ENCODE measurements at places on chromosomes 1 and 21.

- no peak for DNase-seq
These were observed 621.4 kb downstream of the KIF26B start for GRCh38 chr1:245776139-245776538.

DNA sequence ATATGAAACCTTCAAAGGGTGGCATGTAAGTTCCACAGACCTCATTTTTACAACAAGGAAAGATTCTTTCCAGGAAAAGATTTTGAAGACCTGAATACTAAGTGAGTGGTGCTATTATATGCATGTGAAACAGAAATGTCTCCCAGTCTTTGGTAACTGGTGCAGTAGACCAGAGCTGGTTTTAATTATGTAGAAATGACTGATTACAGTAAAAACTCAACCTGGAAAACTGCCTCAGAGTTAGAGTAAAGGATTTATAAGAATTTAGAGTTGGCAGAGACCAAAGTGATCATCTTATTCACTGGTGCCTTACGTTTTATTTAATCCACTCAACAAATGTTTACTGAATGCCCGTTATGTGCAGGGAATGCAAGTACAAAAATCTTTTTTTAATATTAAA, 30.2 kb upstream of the LRRC8D start:
- DNase-seq: no peak

DNA sequence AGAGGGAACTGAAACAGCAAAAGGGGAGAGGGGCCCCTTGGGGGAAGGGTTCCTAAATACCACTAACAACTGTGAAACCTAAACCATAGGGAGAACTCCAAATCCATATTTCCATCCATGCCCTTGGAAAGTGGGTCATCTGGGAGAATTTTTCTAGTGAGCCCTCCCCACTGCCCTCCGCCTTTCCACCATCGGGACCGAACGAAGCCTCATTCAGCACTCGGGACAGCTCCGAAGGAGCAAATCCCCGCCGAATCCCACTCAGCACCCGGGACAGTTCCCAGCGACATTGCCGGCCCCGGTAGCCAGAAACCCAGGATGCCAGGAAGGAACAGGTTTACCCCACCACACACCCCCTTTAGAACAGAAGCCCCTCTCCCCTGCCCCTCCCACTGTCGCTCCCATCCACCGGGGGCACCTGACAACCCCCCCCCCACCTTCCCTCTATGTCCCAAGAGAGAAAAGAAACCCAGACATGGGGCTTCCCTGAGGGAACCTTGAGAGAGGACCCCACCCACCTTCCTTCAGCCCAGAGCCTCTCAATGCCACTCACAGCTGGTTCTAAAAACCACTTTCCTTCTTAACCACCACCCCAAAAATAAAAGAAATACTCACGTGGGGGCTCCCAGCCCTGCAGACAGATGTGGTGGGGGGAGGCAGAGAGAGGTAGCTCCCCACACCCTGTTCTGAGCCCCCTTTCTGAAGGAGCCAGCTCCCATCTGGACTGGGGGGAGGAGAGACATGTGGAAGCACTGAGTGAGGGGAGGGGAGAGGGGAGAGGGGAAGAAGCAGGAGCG, 4.5 kb downstream of the DLGAP3 start:
- no peak for DNase-seq

GRCh38 chr1:20947409-20947808, 160.3 kb upstream of the HP1BP3 start:
- DNase-seq: no peak

DNA sequence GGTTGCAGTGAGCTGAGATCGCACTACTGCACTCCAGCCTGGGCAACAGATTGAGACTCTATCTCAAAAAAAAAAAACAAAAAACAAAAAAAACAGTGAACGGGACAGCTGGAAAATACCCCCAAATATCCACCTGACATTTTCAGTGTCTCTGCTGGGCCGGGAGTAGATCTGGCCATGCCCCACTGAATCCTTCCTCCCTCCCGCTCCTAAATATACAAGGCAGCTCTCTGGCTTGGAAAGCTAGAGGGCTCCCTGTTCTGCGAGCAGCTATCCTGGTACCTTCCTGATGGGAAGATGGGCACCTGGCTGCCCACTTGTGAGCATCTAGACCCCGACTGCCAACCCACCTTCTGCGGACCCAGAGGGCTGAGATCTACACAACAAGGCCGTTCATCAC, 21.4 kb downstream of the SPSB1 start:
- DNase-seq: no peak

- DNase-seq: no peak
These were observed 35.6 kb downstream of the MSTO1 start for GRCh38 chr1:155645648-155646047.

GRCh38 chr1:22139817-22140216, 3.1 kb downstream of the WNT4 start:
- no peak for DNase-seq

DNA sequence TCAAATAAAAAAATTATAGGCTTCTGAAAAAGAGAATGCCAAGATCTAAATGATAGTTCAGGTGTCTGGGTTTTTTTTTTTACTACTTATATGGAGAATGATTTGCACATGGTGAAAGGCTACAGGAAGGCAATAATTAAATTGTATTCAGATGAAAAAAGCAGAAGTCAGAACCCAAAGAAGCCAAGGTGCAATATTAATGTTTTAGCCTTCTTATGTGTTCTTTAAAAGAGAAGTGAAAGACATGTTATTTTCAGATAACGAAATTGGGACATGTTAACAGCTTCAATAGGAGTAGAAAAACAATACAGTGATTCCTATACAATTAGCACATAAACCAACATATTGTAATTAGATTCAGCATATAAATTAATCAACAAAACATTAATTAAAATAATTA, 452.9 kb upstream of the PRMT6 start:
- DNase-seq: no peak

- DNase-seq: no peak
These were observed at the start of gene TMEM240 for GRCh38 chr1:1540090-1540817. Gene TMEM240, minus strand, starts transcription at chr1:1540624. Its CDS starts 278 bp downstream, at chr1:1540346.

DNA sequence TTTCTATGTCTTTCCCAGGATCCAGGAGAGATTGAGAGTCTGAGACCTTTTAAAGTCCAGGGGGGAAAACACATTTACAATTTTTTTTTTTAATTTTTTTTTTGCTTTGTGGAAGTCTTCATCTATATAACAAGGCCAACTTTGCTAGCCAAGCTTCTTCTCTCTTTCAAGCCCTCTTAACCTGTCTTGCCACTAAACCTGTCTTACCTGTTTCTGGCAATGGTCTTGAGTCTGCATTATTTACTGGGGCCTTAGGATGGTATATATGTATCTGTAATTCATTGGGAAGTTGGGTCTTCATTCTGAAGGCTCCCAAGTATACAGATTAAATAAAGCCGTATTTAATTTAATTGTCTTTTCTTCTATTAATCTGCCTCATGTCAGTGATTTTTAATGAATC, 750.9 kb upstream of the B3GALT2 start:
- no peak for DNase-seq

DNA sequence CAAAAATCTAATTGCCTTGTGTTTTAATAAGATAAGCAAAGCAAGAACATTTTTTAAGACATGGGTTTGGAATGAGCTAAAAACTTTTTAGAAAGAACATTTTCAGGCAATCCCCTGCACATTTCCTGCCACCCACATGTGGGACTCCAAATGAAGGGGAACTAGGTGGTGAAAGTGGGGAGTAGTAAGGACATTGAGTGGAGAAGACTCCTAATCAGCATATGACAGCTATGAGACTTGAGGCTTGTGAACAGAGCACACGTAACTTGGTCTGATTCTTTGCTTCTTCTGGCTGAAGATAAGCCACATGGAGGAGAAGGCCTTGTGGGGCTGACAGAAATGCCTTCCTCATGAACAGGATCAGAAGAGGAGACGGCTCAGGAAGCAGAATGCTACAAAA, 50.3 kb downstream of the FCER1A start:
- no peak for DNase-seq

DNA sequence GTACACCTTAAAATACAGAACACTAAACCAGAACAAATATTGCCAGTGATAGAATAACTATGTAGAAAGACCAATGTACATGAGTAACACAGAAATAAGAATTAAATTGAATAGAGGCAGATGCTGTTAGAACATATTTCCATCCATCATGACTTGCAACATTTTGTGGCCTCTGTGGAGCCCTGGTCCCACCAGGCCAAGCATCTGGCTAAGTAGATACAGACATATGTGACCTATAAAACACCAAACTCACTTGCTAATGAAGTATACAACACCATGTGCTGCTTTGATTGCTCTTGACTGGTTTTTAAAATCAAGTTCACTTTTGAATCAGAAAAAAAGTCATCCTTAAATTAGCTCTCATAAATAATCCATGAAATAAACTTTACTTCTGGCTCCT, 20.5 kb downstream of the SLC19A2 start:
- no peak for DNase-seq

GRCh38 chr1:166119471-166119965, 47.3 kb downstream of the FAM78B start:
- no peak for DNase-seq

DNA sequence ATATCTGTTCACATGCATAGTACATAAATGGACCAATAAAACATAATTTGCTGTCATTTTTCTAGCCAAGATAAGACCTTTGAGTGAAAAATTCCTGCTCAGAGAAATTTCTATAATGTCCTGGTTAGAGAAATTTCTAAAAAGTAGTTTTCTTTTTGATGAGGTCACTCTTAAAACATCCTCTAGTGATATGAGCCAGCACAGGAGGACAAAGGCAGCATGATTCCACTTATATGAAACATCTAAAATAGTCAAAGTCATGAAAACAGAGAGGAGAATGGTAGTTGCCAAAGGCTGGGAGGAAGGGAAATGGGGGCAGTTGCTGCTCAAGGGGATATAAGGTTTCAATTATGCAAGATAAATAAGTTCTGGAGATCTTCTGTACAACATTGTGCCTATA, 239.4 kb downstream of the BACH1 start:
- DNase-seq: no peak

- DNase-seq: no peak
These were observed 68.5 kb upstream of the ADAM30 start for GRCh38 chr1:119964673-119965363.

DNA sequence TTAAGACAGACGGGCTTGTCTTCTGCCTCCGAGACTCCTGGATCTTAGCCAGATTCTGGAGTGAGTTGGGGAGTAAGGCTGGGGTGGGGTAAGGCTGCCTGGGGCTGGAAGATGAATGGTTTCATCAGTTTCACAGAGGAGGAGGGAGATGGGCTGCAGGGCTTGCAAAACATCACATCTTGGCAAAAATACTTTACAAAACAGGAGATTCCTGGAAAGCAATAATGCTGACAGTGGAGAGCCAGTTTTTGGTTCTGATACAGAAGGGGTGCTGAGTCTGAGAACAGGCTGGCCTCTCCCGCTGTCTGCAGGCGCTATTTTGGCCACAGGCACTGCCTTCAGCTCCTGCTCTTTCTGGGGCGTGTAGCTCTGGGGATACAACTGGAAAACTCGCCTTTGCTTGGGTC, 83.4 kb upstream of the KCNE2 start:
- DNase-seq: no peak

DNA sequence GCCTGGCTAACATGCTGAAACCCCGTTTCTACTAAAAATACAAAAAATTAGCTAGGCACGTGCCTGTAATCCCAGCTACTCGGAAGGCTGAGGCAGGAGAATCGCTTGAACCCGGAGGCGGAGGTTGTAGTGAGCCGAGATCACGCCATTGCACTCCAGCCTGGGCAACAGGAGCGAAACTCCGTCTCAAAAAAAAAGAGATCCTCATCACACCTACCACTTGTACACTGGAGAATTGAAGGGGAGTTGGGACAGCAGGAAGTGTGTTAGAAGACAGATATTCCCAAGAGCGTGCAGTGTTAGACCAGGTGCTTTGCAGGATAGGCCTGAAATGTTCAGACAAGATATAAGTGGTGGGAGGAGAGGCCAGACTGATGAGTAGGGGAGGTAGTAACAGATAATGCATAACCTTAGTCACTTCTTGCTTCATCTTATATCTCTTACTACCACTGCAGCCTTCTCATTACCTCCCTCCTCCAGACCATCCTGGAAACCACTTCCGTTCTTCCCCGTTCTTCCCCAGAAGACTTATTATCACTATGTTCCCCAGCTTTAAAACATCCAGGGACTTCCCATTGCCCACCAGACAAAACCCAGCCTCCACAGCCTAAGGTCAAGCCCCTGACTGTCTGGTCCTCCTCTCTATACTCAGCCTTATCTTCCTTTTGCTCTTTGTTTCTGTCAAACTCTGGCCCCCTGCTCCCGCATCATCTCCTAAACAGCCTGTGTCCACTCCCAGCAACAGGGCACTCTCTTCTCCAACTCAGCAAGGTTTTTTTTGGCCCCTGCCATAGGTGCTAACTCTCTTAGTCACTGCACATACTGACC, 21.3 kb downstream of the FAM20B start:
- DNase-seq: no peak

DNA sequence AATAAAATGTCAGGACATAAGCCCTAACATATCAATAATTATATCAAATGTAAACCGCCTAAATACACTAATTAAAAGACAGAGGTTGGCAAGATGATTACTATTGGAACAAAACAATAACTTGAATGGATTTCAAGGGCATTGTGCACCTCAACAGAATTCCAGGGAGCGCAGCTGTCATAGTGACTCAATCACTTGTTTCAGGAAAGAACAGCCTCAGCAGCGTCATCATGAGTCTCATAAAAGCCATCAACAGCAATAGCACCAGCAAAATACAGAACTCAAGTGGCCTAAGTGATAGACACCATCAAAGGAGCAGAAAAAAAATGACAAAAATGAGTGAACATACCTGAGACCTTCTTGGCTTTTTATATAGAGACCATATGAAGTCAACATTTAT, 632.7 kb upstream of the NR5A2 start:
- no peak for DNase-seq

DNA sequence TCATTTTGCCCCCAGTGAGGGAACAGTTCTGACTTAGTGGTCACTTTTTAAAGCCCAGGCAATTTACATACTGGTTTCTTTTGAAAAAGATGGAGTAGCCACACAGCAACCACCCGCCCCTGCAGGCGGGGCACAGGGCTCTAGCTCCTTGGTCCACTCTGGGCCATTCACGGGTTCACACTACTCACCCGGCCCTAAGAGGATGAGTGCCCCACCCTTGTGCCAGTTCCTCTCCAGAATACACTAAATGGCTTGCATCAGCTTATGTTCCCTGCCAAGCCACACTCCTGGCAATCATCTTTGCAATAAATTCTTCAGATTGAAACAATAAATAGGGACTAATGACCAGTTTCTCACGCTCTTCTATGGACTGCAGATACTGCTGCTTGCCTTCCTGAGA, 15.7 kb upstream of the ATP13A2 start:
- DNase-seq: no peak

- DNase-seq: no peak
These were observed 1.2 kb downstream of the GART start for GRCh38 chr21:33540711-33541104.

- DNase-seq: no peak
These were observed 612.9 kb upstream of the USP24 start for GRCh38 chr1:55828044-55828443.

- DNase-seq: no peak
These were observed 263.4 kb downstream of the TTLL7 start for GRCh38 chr1:83735526-83735925.

- DNase-seq: no peak
These were observed 24.0 kb downstream of the TEX35 start for GRCh38 chr1:178536844-178537371.

DNA sequence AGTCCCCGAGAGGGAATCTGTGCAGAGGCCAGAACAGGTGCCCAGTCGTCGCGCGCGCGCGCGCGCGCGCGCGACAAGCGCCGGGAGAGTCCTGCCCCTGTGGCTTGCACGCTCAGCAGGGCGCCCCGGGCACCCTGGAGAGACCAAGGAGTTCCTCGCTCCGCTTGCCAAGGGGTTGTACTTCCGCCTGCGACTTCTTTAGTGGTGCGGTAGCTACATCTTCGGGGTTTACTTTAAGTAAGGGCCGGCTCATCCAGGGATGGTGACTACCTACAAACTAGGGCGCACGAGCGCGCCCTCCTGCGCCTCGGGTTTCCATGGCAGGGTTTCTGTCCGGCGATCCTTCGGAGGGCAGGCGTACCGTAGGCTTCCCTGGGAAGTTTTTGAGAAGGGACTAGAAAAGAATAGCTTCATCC, 1.4 kb downstream of the LHX4 start:
- no peak for DNase-seq
